ENCODE measurements at places on chromosomes 2 and 18.

- no peak for DNase-seq
These were observed 25.7 kb upstream of the NCL start for GRCh38 chr2:231489990-231490389.

GRCh38 chr2:217661378-217661777 is 341.4 kb downstream of the TNS1 start:
- DNase-seq = no peak

- DNase-seq = no peak
These were observed 209.3 kb upstream of the NCKAP5 start for GRCh38 chr2:133777574-133777960.

GRCh38 chr2:48249025-48249424 is 280.9 kb upstream of the STON1 start:
- DNase-seq = no peak

GRCh38 chr2:169776252-169776761 is 22.4 kb upstream of the SSB start:
- no peak for DNase-seq

DNA sequence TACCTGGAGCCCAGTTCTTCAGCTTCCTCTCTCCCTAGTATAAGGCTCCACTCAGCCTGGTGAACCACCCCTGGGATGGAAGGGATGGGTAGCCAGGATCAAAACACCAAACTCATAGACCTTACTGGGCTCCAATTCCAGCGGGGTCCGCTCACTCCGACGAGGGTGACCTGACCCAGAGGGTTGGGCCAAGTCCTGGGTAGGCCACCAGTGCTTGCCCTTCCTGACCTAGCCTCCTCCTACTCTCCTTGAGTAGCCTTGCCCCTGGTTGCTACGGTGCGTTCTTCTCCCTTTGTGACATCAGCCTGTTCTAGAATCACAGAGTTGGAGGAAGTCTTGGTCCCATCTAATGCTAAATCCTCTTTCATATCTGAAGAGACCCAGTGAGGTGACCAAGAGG is 537 bp upstream of the STAT4 start:
- DNase-seq = no peak

- DNase-seq = no peak
These were observed 232 bp downstream of the SNED1 start for GRCh38 chr2:240998706-240998994.

- no peak for DNase-seq
These were observed 290.7 kb upstream of the EPAS1 start for GRCh38 chr2:46006473-46007025.

GRCh38 chr2:182713601-182714000 is 2.5 kb upstream of the DNAJC10 start:
- DNase-seq = no peak

GRCh38 chr2:190912726-190913125 is 32.1 kb downstream of the GLS start:
- DNase-seq = no peak

- DNase-seq = no peak
These were observed 309.5 kb upstream of the CCDC68 start for GRCh38 chr18:55268628-55269275.

GRCh38 chr18:45241271-45241670 is 374.0 kb upstream of the SLC14A2 start:
- no peak for DNase-seq

DNA sequence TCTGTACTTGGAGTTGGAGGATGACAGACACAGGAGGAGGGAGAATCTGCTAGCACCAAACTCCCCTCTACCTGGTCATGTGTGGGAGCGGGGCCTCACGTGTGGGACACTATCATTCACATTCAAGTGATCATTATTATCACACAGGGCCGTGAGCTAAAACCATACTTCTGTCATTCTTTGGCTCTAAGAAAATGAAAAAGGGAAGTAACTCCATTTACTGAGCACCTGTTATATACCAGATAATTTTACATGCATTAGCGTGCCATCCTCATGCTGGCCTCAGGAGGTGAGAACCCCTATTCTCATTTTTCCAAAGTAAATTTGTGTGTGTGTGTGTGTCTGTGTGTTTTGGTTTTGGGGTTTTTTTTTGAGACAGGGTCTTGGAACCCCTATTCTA is 150.1 kb downstream of the GLI2 start:
- DNase-seq = no peak

GRCh38 chr2:111227716-111228141 is 107.0 kb downstream of the BCL2L11 start:
- DNase-seq = no peak

- no peak for DNase-seq
These were observed 8.4 kb upstream of the IER3IP1 start for GRCh38 chr18:47184419-47185050.

DNA sequence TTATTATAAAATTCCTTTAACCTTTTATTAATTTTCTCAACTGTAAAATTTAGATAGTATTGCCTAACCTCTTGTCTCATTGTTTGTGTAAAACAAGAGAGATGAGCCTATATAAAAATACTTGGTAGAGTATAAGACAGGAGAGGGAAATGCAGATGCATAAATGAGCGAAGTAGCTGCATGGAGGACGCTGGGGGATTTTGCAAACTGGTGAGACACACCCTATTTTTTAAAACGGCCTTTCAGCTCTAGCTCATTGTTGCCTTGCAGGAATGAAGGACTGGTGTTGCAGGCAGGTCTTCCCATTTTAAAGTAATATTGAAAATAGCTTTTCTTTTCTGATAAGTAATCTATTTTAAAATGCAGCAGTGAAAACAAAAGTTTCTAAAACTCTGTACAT is 435.3 kb upstream of the HNRNPA3 start:
- no peak for DNase-seq

DNA sequence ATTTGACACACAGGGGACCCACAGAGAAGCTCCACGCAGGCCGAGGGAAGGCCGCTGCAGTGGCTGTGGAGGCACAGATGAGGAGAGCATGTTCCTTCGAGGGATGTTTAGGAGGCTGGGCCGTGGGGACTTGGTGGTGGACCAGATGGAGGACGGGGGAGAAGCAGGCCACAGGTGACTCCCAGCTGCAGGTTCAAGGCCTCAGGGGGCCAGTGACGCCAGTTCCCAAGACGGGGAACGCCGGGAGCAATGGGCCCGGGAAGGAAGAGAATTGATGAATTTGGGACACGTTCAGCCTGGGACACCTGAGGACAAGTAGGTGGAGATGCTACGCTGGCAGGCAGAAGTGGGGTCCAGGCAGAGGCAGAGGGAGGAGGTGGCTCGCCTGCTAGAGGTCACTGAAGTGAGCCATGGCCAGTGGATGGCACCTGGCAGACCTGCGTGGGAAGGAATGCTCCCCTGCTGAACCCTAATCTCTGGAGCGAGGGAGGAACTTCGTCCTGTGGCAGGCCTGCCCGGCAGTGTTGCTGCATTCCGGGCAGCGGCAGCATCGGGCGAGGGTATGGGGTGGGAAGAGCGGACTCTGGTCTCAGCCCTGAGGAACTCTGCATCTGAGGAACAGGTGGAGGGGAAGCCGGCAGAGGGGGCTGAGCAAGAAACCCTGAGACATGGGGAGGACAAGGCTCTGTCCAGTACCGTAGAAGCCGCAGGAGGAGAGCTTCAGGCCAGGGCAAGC is 25.2 kb upstream of the HPCAL1 start:
- DNase-seq = no peak
